Lower lobe of right lung (tissue), 2 donors: ENCODE measurements at places on chromosomes 11 and 22. TPM values are rescaled to one million over a fixed set of nuclear protein-coding genes. Genes with fewer than 3 reads are reported as not detected.

DNA sequence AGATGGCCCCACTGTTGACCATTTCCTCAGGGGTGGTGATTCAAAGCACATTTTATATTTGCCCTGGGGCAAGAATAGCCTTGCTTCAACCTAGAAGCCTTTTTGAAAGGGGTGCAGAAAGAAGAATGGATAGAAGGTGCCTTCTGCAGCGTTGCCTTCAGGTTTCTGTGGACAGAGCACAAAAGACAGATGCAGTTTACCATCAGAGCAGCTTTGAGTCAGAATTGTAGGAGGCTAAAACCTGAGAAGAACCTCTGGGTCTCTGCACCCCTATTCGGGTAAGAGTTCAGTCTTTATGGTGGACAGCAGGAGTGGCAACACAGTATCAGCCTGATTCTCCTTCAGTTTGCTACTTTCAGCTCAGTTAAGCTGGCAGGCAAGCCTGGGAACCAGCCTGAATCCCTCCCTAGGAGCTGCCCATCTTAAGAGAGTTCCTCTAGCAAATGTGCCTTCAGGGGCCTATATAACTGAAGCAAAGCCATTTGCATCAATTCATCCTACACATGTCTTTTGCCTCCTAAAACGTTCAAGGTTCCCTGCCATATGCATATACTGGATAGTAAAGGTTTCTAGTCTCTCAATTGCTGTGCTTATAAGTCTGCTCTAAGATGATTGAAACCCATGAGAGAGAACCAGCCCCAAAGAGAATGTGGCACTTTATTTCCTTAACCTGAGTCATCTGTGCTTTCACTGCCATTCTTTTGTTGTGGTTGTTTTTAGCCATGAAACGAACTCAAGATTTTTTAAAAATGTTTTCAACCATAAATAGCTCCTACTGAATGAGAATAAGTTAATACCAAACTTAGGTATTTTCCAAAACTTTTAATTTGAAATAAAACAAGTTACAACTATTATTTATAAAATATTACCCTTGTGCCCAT is 123.0 kb downstream of the TRIM44 start:
- H3K36me3 ChIP-seq, result no peaks in the 10 kb centered on the region
- H3K4me3 ChIP-seq, result no peak overlapping the region
- H3K27ac ChIP-seq, result no peak overlapping the region

Gene CDON
- 18.5 TPM for total RNA-seq

Gene FGF4
- total RNA-seq, result not detected

Gene OR4A16
- not detected for total RNA-seq

GRCh38 chr22:20406686-20407408 is 12.9 kb downstream of the ZNF74 start:
- no peak overlapping the region for H3K4me3 ChIP-seq
- no peaks in the 10 kb centered on the region for H3K27me3 ChIP-seq
- peaks cover 46% of the 10 kb centered on the region for H3K36me3 ChIP-seq
- no peaks in the 10 kb centered on the region for H3K4me1 ChIP-seq

Gene SCUBE2
- total RNA-seq, result 7.1 TPM

Gene MUC15
- total RNA-seq, result 22.6 TPM

DNA sequence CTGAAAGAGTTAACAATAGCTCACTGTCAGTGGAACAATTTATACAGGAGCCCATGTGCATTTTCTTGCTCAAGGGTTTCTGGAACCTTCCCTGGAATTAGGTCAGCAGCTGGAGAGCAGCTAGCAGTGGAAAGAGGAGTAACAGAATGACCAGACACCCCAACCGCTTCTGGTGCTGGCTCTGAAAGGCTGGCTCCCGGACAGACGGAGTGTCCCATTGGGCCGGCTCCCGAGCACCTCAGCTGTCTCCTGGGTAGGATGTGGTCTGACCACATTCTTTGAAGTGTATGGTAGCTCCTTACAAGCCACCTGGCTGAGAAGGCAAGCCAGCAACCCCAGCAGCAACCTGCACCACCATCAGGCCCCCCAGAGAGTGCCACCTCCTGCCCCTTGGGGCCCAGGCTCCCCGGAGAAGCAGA is 44.7 kb downstream of the ABTB2 start:
- no peaks in the 10 kb centered on the region for H3K36me3 ChIP-seq
- no peak overlapping the region for H3K4me3 ChIP-seq
- H3K27me3 ChIP-seq, result no peaks in the 10 kb centered on the region
- no peak for DNase-seq

Gene RPLP2
- total RNA-seq, result 1,518 TPM

GRCh38 chr22:43275545-43276317 is 67.4 kb downstream of the SCUBE1 start:
- H3K27ac ChIP-seq, result no peak overlapping the region
- no peaks in the 10 kb centered on the region for H3K27me3 ChIP-seq
- DNase-seq, result no peak
- no peaks in the 10 kb centered on the region for H3K36me3 ChIP-seq
- no peak overlapping the region for H3K4me3 ChIP-seq

Gene KCNK4
- not detected for total RNA-seq

GRCh38 chr11:1048375-1049070 is 12.0 kb upstream of the MUC6 start:
- peaks cover 36% of the 10 kb centered on the region for H3K27me3 ChIP-seq
- H3K36me3 ChIP-seq, result no peaks in the 10 kb centered on the region
- H3K27ac ChIP-seq, result no peak overlapping the region
- no peak for DNase-seq
- H3K4me1 ChIP-seq, result peaks cover 6% of the 10 kb centered on the region
- no peak overlapping the region for H3K4me3 ChIP-seq

Gene CSNK2A3
- total RNA-seq, result 2.6 TPM

- H3K27me3 ChIP-seq, result no peaks in the 10 kb centered on the region
- no peak overlapping the region for H3K27ac ChIP-seq
- DNase-seq, result no peak
- no peaks in the 10 kb centered on the region for H3K4me1 ChIP-seq
These were observed 134.8 kb upstream of the NTM start for GRCh38 chr11:131235328-131236298.

DNA sequence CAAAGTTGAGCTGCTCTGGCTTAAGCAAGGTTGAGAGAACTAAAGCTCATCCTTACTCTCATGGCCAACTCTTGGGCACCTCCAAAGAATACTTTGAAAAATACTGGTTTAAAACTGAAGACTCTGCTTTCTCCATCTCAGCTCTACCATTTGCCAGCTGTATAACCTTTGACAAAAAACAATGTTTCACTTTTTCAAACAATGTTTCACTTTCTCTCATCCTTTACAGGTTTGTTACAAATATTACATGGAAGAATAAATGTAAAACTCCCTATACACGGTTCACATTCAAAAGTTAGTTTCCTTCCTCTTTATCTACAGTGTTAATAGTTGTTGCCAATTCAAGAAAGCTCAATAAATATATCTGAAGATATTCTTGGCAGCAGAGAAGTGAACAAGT is 19.2 kb downstream of the AMBRA1 start:
- no peak overlapping the region for H3K4me3 ChIP-seq
- no peak overlapping the region for H3K27ac ChIP-seq
- DNase-seq, result no peak
- H3K27me3 ChIP-seq, result no peaks in the 10 kb centered on the region
- no peaks in the 10 kb centered on the region for H3K36me3 ChIP-seq

Gene SCGB1A1
- 3,364 TPM for total RNA-seq

DNA sequence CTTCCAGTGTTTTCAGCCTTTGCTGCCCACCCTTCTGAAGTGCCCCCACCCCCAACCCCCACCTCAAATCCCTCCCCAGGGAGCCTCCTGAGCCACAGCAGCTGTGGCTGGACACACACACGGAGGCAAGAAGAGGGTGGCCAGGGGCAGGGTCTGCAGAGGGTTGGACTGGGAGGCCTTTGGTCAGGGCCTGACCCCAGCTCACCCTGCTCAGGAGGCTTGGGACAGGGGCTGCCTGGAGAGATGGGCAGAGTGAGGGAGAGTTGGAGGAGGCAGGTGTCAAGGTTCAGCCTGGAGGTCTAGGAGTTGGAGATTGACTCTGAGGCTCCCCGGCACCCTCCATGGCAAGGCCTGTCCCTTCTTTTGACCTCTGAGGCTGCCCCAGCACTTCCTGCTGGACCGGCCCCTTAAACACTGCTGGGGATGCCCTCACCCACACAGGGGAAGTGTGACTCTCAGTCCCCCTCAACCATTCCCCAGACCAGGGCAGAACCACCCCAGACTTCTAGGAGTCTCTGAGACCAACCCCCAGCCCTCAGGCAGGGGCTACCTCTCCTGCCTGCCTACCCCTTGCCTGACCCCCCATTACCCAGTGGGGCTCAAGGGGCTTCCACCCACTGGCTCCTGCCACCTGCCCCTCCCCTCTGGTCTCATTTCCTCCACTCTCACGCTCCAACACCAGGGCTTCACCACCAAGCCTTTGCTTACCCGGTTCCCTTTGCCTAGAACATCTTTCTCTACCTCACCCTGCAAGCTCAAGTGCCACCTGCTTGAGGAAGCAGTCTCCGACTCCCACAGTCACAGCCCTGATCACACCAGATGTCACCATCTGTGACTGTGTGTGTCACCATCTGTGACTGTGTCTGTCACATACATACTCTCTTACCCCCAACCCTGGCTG is 8.6 kb downstream of the ARAP1 start:
- H3K4me1 ChIP-seq, result peaks cover 93% of the 10 kb centered on the region
- no peak for DNase-seq
- H3K4me3 ChIP-seq, result no peak overlapping the region
- peak overlapping the region; percentile 66 for H3K27ac ChIP-seq
- H3K36me3 ChIP-seq, result peaks cover 10% of the 10 kb centered on the region
- no peaks in the 10 kb centered on the region for H3K27me3 ChIP-seq

Gene MMP11
- total RNA-seq, result 1.9 TPM

Gene MPEG1
- total RNA-seq, result 48.9 TPM

Gene ARFGAP2
- 90.9 TPM for total RNA-seq

DNA sequence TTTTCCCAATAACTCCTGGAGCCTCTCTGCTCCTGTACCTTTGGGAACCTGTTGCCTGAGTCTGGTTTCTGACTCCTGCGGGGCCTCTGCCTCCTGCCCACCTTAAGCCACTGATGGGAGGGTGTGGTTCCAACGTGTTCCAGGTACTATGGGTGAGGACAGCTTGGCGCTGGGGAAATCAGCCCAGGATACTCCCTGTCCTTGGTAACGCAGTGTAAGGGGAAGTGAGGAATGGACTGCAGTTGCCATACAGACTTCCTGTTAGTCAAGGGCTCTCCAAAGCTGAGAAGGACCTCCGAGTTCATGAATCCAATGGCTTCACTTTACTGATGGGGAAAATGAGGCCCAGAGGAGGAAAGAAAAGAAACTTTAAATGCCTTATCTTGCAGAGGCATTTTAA is 1.2 kb upstream of the MARK2 start:
- H3K4me3 ChIP-seq, result peak overlapping the region; percentile 89
- DNase-seq, result peak; percentile 66
- H3K27ac ChIP-seq, result peak overlapping the region; percentile 84
- H3K36me3 ChIP-seq, result peaks cover 11% of the 10 kb centered on the region
- no peaks in the 10 kb centered on the region for H3K27me3 ChIP-seq

DNA sequence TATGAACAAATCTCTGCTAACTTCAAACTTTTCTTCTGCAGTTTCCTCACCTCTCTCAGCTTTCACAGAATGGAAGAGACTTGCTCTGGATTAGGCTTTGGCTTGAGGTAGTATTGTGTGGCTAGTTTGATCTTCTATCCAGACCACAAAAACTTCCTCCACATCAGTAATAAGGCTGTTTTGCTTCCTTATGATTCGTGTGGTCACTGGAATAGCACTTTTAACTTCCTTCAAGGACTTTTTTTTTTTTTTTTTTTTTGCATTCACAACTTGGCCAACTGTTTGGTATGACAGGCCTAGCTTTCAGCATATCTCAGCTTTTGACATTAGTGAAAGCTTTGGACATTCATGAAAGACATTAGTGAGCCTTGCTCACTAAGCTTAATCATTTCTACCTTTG is 47.5 kb upstream of the LRRC55 start:
- no peak overlapping the region for H3K4me3 ChIP-seq
- no peak overlapping the region for H3K27ac ChIP-seq
- no peaks in the 10 kb centered on the region for H3K4me1 ChIP-seq
- H3K36me3 ChIP-seq, result no peaks in the 10 kb centered on the region
- H3K27me3 ChIP-seq, result no peaks in the 10 kb centered on the region

DNA sequence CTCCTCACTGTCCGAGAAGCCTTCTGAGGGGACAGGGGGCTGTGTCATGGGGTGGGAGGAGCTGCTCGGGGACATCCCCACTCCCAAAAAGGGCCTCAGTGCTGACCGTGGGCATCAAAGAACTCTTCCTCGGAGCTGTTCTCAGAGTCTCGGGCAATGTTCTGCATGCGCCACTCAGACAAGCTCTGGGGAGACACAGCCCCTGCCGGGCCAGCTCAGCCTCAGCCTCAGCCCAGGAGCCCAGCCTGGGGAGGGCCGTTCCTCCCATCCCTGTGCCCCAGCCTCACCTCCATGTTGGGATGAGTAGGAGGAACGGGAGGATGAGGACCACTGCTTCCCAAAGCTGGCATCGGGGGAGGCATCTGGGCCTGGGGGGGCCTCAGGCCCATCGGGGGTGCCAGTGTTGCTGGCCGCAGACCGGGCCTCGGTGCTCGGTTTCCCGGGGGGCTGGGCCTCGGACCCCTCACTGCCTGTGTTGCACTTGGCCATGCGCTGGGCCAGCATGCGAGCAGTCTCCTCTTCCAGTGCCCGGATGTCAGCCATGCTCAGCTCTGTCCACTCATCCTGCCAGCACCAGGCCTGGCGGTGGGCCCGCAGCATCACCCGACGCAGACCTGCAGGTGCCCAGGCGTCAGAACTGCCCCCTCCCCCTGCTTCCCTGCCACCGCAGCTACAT is 5.2 kb downstream of the PITPNM1 start:
- H3K4me3 ChIP-seq, result no peak overlapping the region
- no peak for DNase-seq
- H3K27ac ChIP-seq, result no peak overlapping the region

Gene PARVG
- 96.2 TPM for total RNA-seq

DNA sequence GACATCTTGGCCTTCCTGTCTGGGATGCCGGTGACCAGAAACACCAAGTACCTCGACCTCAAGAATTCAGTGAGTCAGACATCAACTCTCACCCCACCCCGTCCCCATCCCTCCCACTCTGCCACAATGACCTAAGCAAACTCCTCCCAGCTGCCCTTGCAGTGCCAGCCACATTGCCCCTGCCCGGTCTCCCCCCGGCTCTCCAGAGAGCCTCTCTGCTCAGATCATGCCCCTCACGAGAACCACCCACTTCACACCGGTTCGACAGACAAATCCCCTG is 23.6 kb upstream of the MYRF start:
- no peak overlapping the region for H3K27ac ChIP-seq
- H3K36me3 ChIP-seq, result no peaks in the 10 kb centered on the region
- peaks cover 21% of the 10 kb centered on the region for H3K4me1 ChIP-seq
- DNase-seq, result no peak

DNA sequence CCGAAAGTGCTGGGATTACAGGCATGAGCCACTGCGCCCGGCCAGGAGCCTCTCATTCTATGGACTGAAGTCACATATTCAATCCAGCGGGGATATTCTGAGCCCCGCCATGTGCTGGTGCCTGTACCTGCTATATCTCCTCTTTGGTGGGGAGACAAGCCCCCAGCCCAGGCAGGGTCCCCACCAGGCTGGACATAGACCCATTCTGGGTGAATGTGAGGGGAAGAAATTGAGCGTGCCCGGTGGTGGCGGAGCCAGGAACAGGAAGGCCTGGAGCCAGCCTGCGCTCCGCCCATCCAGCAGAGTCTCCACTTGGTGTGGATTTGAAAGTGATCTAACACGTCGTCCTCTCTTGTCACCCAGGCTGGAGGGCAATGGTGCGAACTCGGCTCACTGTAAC is 38.0 kb upstream of the CSNK1E start:
- H3K4me1 ChIP-seq, result peaks cover 7% of the 10 kb centered on the region
- no peak for DNase-seq
- no peaks in the 10 kb centered on the region for H3K27me3 ChIP-seq
- H3K4me3 ChIP-seq, result no peak overlapping the region

Gene CLP1
- 12.5 TPM for total RNA-seq

GRCh38 chr11:107583629-107584195 is 7.2 kb upstream of the ELMOD1 start:
- no peaks in the 10 kb centered on the region for H3K4me1 ChIP-seq
- H3K4me3 ChIP-seq, result no peak overlapping the region

GRCh38 chr11:120089036-120090001 is 48.6 kb downstream of the TRIM29 start:
- no peaks in the 10 kb centered on the region for H3K4me1 ChIP-seq
- no peaks in the 10 kb centered on the region for H3K36me3 ChIP-seq
- H3K4me3 ChIP-seq, result no peak overlapping the region
